8988T (cell line): ENCODE measurements at places on chromosomes 1 and 21.

GRCh38 chr1:8879922-8880676, 1.6 kb upstream of the ENO1 start:
- no peak for DNase-seq

GRCh38 chr1:235009074-235009473, 119.6 kb downstream of the TOMM20 start:
- no peak for DNase-seq

DNA sequence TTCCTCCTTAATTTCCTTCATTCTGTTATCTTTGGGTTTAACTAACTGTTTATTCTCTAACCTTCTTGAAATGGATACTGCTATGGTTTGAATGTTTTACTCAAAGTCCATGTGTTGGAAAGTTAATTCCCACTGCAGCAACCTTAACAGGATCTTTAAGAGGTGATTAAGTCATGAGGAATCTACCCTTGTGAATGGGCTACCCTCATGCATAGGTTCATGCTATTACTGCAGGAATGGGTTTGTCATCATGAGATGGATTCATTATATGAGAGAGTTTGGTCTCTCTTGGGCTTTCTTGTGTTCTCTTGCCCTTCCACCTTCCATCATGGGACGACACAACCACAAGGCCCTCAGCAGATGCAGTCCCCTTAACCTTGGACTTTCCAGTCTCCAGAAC, 516.9 kb downstream of the ADGRL2 start:
- no peak for DNase-seq

DNA sequence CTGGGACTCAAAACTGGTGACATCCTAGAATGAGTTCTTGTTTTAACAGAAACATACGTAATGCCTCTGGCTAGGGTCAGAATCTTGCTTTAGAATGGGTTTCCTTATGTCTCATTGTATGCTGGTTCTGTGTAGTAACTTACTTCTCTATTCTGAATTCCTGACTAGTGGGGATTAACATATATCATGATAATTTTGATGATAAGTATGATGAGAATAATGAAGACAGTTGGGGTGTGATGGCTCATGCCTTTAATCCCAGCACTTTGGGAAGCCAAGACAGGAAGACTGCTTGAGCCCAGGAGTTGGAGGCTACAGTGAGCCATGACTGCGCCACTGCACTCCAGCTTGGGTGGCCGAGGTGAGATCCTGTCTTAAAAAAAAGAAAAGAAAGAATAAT, 31.7 kb upstream of the CDC42BPA start:
- no peak for DNase-seq

GRCh38 chr1:5393603-5394002, 598.6 kb downstream of the NPHP4 start:
- no peak for DNase-seq

DNA sequence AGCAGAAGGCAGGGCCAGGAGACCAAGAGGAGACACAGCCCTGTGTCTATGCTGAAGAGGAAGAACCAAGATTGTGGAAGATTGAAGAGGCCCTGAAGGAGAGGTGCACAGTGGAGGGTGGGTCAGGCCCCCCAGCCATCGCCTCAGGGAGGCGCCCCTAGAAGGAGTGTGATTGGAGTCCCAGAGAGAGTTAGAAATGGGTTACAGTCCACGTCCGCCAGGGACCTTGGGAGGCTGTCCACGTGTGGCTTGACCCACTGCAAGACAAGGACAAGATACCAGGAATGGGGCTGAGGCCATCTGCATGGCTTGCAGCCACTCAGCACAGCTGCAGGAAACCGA, 375.1 kb downstream of the NPHP4 start:
- no peak for DNase-seq

DNA sequence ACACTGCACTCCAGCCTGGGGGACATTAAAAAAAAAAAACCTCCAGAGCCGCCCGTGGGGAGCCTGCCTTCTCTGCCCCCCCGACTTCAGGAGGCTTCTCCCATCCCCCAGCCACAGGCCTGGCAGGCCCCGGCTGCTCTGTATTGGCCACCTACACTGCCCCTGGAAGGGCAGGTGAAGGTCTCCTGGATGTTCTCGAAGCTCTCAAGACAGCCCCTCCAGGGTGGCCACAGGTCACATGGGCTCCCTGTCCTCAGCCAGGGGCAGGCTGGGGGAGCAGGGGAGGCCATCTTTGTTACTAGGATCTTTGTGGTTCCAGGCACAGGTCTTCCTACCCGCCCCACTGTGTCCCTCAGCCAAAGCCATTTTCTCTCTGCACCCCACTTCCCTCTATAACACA, 32.8 kb downstream of the PADI6 start:
- no peak for DNase-seq

GRCh38 chr1:111603979-111604378, 15.6 kb upstream of the RAP1A start:
- DNase-seq, result no peak

GRCh38 chr1:34865573-34865972, 6.0 kb upstream of the SMIM12 start:
- no peak for DNase-seq

- no peak for DNase-seq
Observed at GRCh38 chr1:230280906-230281413, 145.2 kb downstream of the PGBD5 start.

DNA sequence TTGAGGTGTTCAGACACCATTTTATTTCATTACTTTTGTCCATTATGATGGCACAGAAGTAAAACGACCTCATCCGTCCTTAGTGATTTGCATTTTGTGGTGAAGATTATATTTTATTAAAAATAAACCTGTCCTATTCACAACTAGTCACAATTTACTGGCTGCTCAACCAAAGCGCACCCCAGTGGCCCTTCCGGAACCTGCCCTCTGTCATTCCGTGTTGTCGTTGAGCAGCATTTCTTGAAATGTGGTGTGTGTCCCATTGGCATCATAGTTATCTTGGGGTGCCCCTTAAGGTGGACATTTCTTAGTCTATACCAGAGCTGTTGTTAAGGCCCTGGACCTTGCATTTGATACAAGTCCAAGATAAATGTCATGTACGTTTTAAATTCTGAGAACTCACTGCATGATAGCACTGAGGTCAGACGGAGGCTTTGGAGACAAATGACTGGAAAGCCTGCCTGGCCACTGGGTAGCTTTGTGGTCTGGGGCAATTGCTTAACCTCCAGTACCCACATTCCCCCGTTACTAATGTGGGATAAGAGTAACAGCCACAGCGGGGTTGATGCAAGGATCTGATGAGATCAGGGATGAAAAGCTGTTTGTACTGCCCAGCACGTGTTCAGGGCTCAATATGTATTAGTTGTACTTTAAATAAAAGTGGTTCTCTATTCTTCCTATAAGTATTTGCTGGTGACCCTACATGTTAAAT, 36.2 kb downstream of the BACH1 start:
- DNase-seq, result no peak

DNA sequence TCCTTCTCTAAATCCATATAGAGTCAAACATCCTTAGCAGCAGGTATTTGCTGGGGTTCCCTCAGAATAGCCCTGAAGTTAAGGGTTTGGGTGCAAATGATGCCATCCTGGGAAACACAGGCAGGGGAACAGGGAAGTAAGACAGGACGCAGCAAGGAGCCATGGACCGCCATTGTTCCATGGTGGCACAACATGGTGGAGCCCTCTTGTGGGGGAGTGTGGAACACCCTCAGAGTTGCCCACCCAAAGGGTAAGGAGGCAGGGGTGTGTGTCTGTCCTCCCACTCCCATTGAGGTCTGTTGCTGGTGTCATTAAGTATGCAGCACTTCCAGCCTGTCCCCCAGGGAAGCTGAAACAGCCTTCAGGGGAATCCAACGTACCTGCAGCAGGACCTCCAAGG, 20.4 kb upstream of the RCAN1 start:
- DNase-seq, result no peak

GRCh38 chr1:183593356-183593755, 3.1 kb upstream of the NCF2 start:
- DNase-seq, result no peak

DNA sequence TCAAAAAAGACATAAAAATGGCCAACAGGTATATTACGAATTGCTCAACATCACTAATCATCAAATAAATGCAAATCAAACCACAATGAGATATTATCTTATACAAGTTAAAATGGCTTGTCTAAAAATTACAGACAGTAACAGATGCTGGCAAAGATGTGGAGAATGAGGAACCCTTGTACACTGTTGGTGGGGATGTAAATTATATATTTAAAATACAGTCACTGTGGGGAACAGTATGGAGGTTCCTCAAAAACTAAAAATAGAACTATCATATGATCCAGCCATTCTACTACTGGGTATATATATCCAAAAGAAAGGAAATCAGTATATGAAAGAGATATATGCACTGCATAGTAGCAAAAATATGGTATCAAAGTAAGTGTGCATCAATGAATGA, 1037.2 kb upstream of the B3GALT2 start:
- no peak for DNase-seq

DNA sequence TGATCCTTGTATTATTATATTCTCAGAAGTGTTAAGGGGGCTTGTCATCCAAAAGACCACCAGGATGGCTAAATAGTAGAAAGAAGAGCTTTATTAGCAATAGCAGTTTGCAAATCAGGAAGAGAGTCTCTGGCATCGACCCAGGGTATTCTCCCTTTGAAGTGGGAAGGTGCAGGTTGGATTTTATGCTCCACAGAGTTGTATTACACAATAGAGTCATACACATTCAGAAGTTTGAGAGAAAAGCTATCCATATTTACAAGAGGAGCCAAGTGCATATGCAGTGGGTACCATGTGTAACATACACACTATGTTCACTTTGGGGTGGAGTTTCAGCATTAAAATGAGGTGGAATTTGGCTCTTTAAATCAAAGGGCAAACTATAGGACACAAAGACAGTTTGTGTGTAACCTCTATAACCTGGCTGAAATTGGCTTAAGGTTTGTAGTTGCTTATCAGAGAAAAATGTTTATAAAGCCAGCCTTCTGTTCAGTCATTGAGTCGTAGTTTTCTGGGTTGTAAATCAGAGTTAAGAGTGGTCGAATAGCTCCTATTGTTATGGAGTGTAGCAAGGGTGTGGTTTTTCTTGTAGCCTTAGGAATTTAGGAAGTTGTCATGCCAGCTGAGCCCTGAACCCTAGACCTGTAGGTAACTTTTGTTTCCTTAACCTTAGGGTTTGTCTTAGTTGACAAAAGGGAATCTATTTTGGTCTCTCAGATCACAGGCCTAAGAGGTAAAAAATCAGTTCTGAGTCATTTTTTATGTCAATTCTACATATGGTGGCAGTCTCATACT, 125.3 kb downstream of the DNM3 start:
- DNase-seq, result no peak

DNA sequence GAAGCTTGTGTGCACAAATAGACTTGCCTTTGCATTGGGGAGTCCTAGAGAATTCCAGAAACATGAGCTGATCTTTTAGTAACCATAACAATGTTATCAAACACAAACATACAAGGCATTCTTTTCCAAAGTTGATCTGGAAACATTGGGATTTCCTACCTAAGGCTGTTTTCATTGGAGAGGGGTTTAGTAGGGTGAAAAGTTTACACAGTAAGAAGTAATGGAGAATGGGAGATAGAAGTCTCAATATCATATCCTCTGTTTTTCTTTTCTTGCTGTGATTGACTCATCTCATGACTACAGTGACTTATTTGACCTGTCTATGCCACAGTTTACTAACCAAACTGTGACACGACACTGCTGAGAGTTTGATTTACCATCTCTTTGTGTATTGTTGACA, 65.6 kb upstream of the PLA2G4A start:
- DNase-seq, result no peak

- DNase-seq, result no peak
Observed at GRCh38 chr1:19850214-19850613, 32.0 kb upstream of the OTUD3 start.

DNA sequence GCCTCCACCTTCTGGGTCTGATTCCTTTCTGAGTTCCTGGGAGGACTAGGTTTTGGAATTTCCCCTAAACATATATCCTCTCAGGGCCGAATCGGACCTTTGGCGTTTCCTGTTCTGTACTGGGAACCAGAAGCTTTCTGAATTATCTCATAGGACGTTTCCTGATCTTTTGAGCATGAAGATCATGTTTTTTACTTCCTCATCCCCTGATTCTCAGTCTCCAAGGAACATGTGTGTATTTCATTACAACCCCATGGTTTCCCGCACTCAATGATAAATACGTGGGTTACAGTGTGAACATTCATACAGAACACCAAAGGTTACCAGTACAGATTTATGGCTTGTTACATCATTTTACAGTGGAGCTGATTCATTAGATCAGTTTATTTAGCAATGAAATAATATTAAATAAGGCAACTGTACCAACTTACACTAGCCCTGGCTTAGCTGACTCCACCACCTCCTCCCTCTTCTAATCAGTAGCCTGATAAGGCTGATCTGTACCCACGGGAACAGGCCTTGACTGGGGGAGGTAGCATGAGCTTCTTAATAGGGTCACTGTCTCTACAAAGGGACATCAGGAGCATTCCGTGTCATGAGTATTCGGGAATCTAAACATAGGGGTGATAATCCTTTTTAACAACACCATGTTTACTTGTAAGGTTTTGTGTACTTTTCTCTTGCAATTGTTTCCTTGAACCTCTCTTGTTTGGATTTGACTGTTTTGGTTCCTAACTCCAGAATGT, 57.8 kb upstream of the ERRFI1 start:
- DNase-seq, result no peak

DNA sequence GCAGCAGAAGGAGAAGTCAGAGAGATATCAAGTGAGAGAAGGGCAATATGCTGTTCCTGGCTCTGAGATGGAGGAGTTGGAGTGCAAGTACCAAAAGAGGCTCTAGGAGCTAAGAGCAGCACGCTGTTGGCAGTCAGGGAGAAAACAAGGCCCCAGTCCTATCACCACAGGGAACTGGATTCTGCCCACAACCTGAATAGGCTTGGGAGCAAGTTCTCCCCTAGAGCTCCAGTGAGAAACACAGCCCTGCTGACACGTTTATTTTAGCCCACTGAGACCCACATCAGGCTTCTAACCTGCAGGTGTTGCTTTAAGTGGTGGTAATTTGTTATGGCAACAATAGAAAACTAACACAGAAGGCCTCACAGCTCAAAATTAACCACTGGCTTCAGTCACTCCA, 31.8 kb upstream of the ZNF644 start:
- no peak for DNase-seq
